ENCODE measurements at places on chromosomes 2 and 18.
A peak's percentile ranks its signal among the peaks of the same experiment; 100 is the strongest.

GRCh38 chr2:131394147-131394931 is 30.4 kb upstream of the RAB6D start:
- DNase-seq: peak; percentile 21

DNA sequence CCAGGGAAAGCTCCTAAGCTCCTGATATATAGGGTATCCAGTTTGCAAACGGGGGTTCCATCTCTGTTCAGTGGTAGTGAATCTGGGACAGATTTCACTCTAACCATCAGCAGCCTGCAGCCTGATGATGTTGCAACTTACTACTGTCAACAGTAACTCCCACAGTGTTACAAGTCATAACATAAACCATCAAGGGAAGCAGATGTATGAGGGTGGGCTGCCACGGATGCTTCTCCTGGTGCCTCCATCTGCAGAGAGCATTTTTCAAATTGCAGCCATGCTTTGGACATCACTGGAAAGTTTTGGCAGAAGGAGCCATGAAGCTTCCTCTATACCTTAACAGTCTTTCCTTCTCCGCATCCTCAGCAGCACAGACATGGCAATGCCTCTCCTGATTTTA is 234.5 kb downstream of the ANKRD36B start:
- DNase-seq: no peak

DNA sequence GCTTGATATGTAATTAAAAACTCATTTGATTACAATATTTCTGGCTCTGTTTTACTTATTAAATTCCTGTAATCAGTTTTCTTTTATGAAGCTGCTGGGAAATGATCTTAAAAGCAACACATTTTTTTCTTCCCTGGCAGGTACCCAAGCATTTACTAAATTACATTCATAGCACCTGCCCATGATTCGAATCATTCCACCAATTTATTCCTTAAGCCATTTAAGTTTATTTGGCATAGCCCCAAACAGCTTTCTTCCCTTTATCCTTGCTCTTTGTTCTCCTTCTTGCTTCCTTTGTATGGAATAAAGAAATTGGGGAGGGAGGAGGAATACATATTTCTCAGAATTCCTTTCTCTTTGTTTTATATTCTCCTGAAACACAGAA is 241.3 kb downstream of the AGPS start:
- no peak for DNase-seq

DNA sequence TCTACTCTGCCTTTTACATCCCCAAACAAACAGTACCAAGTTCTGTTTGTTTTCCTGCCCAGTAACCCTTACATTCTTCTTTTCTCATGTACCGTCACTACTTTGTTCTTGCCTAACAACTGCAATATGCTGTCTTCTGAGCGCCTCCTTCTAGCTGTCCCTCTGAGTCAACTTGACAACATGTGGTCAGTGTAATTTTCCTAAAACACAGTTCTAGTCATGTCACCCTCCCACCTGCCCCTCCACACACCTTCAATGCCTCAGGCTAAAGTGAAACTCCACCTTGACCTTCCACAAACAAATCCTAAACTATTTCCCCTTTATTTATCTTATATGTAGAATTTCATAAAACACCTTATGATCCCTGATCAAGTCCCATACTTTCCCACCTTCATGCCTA is 124.6 kb upstream of the CD302 start:
- no peak for DNase-seq

DNA sequence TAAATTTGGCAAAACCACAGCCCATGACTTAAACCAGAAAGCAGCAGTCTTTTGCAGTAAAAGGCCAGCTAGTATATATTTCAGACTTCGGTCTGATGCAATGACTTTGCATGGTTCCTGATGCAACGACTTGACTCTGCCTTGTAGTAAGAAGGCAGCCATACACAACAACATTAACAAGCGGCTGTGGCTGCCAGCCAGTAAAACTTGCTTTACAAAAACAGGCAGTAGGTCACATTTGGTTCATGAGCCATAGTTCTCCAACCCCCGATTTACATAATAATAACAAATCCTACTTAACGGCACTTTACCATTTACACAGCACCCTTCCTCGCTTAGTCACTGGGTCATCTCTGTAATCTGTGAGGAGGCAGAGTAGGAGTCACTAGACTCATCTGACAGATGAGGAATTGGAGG is 410.3 kb downstream of the LRATD1 start:
- peak; percentile 25 for DNase-seq

DNA sequence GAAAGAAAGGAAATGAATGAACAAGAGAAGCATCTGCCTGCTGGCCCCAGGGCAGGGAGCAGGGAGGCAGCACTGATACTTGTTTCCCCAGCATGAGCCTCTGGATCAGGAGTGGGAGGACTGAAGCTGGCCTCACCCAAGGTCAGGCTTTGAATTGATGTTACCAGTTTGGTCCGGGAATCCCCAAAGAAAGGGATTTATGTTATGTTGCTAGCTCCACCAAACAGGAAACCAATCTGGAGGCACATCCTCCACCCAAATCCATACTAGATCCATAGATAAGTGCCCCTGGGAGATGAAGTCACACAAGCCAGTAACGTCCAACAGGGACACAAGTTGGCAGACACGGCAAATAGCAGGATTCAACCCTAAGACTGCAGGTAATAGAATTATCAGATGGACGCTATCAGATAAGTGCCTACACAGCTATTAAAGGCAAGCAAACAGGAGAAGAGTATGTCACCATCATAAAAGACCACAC is 85.9 kb downstream of the MTCL1 start:
- no peak for DNase-seq

DNA sequence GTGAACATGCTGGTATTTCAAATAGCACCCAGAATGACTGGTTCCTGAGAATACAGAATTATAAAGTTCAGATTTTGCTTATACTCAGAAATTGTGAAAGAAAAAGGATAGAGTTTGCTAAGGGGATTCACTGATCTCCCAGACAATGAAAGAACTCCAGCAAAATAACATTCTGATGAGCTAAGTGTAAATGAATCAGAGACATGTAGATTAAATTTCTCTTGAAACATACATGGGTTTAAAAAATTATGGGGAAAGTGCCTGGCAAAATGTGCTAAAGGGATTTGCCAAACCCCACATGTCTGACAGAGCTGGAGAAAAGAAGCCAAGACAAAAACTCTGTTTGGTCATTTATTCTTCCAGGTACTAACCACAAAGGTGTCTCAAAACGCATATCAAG is 116.3 kb downstream of the FTCDNL1 start:
- DNase-seq: no peak

DNA sequence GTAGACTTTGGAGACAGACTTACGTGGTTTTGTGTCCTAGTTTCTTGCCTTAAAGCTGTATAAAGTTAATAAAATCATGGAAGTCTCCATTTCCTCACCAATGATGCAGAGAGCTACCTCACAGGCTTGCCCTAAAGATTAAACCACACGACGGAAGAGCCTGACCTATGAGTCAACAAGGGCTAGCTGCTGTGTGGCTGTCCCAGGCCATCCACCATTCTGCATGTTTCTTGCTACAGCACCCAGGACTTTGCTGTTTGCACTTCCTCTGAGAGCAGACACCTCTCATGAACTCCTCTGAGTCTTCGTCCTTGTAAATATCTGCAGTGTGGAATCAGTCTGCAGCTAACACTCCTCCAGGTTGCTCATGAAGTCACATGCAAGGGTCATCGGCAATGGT is 160.0 kb upstream of the TRIB2 start:
- DNase-seq: no peak

GRCh38 chr2:182615036-182615435 is 101.0 kb upstream of the DNAJC10 start:
- DNase-seq: no peak

DNA sequence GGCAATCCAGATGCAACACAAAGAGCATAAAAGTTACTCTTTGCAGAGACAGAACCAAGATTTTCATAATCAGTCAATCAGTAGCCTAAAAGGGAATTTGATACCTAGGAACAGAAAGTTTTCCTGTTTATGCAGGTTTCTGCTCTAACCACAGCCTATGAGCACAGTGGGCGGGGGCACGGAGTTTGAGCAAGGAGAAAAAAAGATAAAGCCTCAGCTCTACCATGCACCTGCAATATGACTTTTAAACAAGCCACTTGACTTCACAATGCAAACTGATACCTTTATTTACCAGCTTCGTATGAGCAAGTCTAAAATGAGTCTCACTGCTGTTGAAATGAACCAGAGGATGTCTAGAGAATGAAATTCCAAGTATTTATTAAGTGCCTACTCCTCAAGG is 5.6 kb upstream of the LRATD1 start:
- no peak for DNase-seq

All from NCI-H524 (cell line).